ENCODE measurements at places on chromosomes 7 and 10.

GRCh38 chr10:79333513-79333912, 13.8 kb upstream of the PPIF start:
- DNase-seq: no peak

DNA sequence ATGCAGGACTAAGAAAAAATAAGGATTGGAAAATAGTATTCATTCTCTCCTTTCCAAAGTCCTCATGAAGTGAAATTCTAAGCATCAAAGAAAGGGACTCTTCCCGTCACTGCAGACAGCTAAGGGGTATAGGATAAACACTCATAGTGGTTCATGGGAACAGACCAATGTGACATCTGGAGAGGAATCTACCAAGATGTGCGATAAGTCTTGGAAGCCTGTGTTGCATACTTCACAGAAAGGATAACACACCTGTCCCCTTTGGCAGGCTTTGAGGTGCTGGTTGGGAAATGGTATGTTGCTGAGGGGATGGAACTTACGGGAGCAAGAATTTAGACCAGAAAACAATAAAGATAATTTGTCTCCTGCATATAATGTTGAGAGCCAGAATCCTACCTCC, 248.1 kb downstream of the ARHGAP21 start:
- no peak for DNase-seq

GRCh38 chr7:46972205-46972604, 609.7 kb downstream of the TNS3 start:
- DNase-seq: no peak

DNA sequence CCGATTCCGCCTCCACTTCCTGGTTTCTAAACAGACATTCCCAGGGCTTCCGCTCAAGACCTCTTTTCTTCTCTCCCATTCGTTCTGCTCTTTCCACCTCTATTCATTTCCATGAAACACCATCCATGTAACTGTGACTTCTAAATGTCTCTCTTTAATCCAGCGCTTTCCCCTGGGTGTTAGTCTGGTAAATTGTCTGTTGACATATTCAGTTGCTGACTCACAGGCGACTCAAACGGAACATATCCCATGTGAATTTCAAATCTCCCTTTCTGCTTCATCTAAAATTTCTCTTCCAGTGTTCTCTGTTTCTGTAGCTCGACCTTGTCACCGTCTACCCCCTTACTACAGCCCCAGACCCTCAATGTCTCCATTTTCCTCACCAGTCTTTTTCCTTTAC, 119.1 kb downstream of the PFKFB3 start:
- DNase-seq: no peak

DNA sequence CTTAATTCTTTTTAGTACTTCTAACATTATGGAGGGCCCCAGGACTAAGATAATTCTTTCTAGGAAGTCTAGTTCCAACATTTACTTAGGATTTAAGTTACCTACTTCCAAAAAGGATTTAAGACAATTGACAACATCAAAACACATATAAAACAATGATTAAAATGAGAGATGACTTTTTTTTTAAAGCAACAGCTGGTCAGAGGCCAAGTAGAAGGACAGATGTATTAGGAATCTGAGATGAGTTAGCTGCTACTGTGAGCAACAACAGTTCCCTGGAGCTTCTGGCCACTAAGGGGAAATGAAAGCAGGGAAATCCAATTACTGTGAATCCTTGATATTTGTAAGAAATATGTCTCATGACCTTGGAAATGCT, 222.3 kb downstream of the PHTF2 start:
- DNase-seq: no peak

DNA sequence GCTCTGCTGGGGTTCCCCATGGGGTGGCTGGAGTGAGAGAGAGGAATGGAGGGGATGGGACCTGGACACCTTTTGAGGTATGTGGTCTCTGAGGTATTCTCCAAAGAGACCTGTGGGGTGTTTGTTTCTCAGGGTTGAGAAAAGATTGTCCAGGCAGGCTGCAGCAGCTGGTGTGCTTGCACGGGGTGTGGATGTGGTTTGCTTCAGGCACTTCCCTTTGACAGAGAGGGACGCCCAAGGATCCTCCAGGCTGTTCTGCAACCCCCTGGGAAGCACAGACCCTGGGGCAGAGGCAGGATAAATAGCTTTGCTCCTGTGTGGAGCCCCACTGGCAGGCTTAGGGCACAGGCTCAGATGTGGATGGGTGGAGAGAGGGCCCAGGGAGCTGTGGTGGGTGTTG, 115.1 kb upstream of the AGK start:
- no peak for DNase-seq

DNA sequence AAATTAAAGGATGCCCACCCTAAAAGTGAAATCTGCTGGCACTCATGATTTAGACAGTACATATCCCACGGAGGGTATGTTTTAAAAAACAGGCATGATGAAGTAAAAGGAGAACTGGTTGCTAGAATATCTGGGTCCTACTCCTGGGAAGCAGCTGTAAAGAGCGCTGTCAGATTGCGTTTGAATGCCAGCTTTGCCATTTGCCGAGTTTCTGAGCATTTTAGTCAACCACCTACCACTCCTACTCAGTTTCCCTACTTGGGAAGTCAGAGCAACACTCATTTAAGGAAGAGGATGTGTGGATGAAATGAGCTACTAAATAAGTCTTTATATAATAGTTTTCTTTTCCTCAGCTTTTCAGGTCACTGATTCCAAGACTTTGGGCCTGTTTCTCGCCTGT, 1.1 kb upstream of the UMAD1 start:
- DNase-seq: no peak

Data from activated T-helper 9 cell treated with anti-CD3 and anti-CD28 coated beads, Interleukin-2, amount 50 U/mL, for 16 hours (primary cell).